ENCODE measurements at places on chromosomes 12 and 14.

- DNase-seq: peak; percentile 16
Measured at GRCh38 chr12:12439636-12440035, 82.8 kb downstream of the BORCS5 start.

DNA sequence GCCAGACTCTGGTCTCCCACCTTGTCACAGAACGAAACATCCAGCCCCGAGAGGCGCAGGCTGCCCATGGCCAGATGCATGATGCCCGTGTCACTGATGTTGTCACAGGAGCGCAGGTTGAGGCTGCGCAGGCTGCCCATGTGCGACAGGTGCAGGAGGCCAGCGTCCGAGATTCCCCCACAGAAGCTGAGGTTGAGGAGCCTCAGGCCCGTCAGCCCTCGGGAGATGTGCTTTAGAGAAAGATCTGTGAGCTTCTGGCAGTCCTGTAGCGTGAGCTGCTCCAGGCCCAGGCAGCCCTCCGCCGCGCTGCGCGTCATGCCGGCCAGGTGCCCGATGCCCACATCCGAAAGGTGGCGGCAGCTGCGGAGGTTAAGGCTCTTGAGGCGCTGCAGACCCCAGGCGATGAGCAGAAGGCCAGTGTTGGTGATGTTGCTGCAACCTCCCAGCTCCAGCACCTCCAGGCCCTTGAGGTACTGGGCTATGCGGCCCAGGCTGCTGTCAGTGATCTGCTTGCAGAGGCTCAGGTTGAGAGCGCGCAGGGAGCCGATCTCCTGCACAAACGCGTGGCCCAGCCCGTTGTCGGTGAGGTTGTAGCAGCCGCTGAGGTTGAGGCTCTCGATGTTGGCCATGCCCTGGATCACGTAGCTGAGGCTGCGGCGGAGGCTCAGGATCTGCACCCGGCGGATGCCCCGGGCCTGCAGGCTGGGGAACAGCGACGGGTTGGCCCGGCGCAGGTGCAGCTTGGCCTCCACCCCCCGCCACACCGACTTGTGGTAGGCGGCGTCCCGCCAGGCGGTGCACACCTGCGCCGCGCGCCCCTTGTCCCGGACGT is 991 bp downstream of the FBXL14 start:
- no peak for DNase-seq

DNA sequence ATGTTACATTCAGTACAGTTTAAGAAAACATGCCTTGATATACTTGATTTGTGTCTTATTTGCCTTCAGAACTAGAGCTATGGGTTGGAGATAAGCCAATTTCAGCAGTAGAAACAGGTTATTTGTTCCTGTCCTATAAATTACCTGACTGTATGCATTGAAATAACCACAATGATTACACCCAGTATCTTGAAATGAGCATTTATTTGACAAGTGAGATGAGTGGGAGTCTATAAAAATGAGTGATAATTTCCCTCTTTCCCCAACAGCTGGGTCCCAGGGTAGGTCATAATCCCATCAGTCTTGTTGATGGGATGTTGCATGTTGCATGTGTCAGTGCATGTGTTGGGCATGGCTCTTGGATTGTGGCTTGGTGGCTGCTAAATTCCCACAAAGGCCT is 3.7 kb downstream of the TAS2R42 start:
- DNase-seq: no peak

DNA sequence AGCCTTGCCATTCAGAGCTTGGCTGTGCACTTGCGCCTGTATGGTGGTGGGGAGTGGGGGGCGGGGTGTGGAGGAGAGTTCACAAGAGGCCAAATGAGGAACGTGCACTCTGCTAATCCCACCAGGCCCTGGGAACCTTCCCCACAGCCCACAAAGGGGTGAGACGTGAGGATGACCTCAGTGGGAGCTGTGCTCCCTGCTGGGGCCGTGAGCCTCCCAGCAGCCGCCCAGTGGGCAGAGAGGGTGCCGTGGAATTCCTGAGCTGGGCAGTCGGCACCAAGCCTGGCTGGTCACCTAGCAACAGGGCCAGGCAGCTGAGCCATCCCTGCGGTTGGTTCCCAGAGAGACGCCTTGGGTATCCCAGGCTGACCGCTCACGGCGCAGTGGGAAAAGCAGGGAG is 53.7 kb downstream of the CCNK start:
- no peak for DNase-seq

- no peak for DNase-seq
Measured at GRCh38 chr12:53747095-53747494, 4.7 kb downstream of the CISTR start.

DNA sequence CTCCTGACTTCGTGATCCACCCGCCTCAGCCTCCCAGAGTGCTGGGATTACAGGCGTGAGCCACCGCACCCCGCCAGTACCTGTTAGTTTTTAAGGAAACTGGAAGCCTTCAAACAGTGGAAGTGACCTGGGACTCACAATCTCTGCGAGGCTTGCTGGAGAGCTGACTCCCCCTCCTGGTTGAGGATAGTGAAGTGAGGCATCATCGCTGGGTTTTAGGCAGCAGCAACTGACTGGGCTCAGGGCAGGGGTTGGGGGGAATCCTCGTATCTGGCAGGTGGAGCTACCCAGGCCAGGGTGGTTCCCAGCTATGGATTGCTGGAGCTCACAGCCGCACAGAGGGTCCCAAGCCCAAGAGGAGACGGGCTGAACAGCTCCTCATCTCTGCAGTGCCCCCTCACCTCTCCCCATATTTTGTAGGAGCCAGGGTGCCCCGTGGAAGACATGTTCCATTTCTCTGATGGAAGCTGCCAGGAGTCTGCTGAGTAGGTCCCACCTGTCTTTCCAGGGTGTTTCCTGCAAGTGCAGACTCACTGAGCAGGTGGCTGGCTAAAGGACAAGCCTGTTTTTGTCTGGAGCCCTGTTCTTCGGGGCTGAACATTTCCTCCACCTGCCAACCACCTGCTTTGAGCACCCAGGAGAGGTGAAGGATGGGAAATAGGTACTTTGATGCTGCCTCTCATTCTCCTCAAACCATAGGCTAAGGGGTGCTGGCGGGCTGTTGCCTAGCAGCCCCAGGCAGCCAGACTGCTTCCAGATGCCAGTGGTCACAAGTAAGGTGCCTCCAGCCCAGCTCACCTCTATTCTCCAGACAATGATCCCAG is 3.1 kb downstream of the AVIL start:
- no peak for DNase-seq

DNA sequence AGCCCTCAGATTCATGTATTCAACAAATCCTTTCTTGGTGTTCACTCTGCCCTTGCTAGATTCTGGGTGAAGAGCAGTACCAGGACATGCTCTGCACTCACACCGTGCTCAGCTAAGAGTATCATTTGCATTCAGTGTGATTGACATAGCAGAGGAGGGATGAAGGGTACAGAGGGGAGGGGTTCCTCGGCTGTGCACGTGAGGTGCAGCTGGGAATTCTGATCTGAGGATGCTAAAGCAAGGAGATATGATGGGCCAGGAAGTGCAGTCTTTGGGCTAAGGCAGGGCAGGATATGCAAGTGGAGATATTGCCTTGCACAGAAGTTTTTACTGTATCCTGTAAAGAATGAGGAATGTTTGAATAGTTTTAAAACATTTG is 108.6 kb downstream of the FGD4 start:
- no peak for DNase-seq

DNA sequence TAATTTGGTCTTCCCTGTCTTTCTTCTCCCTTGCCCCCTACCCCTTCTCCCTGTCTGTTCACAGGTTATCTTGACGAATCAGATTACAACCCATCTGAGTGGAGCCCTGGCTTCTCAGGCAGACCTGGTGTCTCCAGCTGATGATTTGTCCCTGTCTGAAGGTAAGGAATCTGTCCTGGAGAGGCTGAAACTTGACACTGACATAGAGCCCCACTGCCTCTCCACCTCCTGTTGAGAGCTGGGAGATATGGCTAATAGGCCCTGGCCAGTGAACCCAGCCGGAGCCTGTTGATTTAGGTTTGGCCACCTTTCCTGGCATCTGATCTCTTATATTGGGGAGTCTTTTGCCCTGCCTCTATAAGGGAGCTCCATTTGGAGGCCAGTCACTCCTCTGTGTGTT is 472.2 kb downstream of the RAD51B start:
- DNase-seq: no peak

- DNase-seq: no peak
Measured at GRCh38 chr14:23827100-23827892, 126.3 kb upstream of the DHRS4 start.
